ENCODE measurements at places on chromosomes 7 and 10.

GRCh38 chr7:36202398-36202797, 49.3 kb downstream of the EEPD1 start:
- DNase-seq = no peak

DNA sequence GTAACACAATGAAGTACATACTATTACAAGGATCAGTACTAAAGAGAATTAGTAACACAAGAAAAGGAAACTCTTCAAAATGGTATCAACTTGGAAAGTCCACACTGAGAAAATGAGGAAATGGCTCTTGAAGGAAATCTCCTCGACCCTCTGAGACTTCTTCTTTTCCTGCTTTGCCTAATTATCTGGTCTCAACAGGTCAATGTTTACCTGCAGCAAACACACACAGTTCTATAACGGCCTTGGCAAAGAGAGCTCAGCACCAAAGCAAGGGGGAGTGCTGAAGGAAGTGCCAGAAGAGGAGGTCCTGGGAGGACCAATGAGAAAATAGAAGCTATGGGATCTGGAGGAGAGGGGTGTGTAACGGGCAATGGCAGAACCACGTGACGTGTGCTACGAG, 21.9 kb downstream of the CHCHD3 start:
- DNase-seq = no peak

GRCh38 chr7:105934572-105935185, 28.4 kb upstream of the CDHR3 start:
- no peak for DNase-seq

DNA sequence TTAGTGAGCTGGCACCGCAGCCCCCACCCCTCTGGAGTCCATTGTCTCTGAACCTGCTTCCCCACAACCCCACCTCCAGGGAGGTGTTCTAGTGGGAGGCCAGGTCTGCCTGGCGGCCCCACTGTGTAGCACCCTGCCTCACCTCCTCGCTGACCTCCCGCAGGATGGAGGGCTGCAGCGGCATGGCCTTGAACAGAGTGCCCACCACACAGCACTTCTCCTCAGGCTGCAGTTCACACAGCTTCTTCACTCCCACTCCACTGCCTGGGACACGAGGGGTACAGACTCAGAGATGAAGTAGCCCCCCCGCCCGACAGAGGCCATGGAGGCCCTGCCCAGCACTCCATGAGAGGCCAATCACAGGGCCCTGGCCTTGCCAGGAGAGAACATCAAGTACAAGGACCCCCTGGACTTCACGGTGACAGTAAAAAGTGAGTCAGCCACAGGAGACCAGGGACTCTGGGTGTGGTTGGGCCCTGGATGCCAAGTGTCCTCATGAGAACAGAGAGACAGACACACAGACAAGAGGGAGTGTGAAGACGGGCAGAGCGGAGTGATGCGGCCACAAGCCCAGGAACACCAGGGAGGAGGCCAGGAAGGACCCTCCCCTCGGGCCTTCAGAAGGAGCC, 5.4 kb downstream of the POLD2 start:
- no peak for DNase-seq

- DNase-seq = no peak
Observed at GRCh38 chr10:108631332-108631731, 1292.0 kb downstream of the XPNPEP1 start.

- no peak for DNase-seq
Observed at GRCh38 chr10:123831259-123831658, 60.3 kb downstream of the CPXM2 start.

DNA sequence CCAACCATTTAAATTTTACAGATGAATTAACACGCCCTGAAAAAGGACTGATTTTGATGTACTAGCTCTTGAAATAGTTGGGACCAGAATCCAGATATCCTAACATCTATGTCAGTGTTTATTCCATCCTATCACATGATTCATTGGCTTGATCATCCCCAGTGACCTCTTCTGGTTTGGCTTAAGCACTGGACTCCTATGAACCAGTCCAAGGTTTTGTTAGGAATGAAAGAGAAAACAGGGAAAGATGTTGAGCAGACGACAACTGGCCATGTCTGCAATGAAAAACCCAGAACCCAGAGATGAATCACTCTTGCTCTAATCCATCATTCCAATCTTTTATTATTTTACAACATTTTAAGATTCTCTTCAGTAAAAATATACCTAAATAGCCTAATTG, 1080.9 kb downstream of the SORCS1 start:
- DNase-seq = no peak

- peak; percentile 58 for DNase-seq
Observed at GRCh38 chr10:50508315-50509051, 115.3 kb downstream of the SGMS1 start.

DNA sequence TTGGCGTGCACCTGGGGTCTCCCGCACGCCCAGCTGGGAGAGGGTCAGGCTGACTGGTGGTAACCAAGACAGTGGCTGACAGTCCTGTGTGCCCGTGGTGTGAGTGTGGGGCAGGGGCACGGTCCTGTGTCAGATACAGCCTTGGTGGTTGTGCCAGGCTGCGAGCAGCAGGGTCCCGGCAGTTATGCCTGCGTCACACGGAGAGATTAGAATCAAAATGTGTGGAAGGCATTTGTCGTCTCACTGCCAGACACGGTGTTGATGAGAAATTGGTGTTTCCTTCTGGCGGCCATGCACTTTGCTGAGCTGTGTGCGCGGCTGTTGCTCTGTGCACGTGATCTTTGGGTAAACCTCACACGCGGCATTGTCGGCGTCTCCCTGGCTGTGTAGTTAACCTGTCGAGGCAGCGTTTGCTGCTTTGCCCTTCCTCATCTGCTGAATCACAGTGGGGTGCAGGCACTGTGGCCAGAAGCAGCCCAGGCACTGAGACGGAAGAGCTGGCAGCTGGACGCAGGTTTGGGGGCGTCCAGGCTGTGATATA, 87.7 kb downstream of the NKX6-2 start:
- DNase-seq = no peak

- DNase-seq = no peak
Observed at GRCh38 chr7:28509251-28510025, 97.1 kb downstream of the CREB5 start.

GRCh38 chr7:121824276-121824675, 48.7 kb upstream of the PTPRZ1 start:
- DNase-seq = no peak

- no peak for DNase-seq
Observed at GRCh38 chr10:118153287-118153686, 106.5 kb upstream of the RAB11FIP2 start.

DNA sequence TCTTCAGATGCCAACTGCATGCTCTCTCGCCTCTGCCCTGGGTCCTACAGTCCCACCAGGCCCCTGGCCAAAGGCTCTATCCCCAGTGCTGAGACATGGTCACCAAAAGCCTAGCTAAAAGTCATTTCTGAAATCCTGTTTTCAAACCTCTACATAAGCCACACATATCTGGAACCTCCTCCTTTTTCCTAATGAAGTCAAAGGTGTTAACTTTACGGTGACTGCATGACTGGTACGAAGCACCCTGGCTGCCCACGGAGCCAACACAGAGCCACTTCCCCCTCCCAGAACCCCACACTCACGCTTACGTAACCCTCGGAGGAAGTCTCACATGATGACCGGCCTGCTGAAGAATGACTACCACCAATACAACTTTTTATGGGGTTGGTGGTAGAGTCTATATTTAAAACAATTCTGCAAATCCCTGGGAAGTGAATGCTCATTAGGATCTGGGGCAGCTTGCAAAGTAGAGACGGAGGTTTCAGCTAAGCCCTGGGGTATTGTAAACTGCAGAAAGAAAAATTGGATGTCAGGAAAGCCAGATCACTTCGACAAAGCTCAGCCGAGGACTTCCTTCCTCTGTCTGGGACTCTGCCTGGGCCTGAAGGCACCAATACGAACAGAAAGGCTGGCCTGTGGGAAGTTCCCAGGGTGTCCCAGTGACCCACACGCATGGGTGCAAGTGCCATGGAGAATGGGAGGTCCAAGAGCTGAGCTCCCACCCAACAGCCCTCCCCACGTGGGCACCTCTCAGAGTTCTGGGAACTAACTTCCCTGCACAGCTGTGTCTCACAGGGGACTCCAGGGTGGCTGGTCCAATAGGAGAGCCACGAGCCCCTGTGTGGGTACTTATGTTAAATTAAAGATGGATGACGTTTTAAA, 50.7 kb downstream of the PDGFA start:
- DNase-seq = no peak

GRCh38 chr7:43572516-43573049, 10.3 kb upstream of the STK17A start:
- DNase-seq = peak; percentile 34

DNA sequence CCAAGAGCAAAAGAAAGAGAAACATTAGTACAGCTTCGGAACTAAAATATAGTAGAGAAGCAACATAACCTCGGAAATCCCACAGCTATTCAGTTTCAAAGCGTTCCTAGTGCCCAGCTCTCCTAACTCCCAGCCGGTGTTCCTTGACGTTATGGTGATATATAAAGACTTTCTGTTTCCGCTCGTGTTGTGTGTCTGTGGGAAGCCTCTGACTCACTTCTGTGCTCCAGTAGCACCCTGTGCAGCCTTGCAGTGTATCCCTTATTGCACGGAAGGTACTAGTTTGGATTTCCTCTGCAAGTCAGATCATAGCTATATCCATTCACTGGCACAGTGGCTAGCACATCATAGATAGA, 535 bp downstream of the ASAH2B start:
- DNase-seq = peak; percentile 31

GRCh38 chr10:121362026-121362425, 236.2 kb downstream of the FGFR2 start:
- DNase-seq = no peak

- no peak for DNase-seq
Observed at GRCh38 chr10:49035920-49036319, 79.4 kb downstream of the VSTM4 start.

GRCh38 chr7:138238734-138239659, 162.7 kb downstream of the AKR1D1 start:
- DNase-seq = no peak

- DNase-seq = no peak
Observed at GRCh38 chr7:137873979-137874777, 27.4 kb upstream of the DGKI start.

Data from activated naive CD4-positive, alpha-beta T cell treated with Interleukin-2 at 50 U/mL for 16 hours (primary cell).